ENCODE measurements at places on chromosomes 7 and 10.

GRCh38 chr7:98617960-98618418, 904 bp downstream of the NPTX2 start:
- no peak for DNase-seq

DNA sequence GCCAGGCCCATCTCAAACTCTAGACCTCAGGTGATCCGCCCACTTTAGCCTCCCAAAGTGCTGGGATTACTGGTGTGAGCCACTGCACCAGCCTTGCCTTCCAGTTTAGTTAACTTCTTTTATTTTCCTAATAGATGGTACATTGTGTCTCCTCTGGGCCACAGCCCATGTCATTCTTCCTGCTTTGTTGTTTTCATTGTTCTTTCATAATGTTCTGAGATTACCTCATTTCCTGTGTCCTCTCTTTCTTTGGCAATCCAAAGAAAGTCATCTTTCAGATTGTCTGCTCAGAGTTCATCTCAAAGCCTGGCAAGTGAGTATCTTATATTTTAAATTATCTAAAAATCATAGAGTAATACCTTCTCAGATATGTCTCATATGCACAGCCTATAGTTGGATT, at the start of gene OLAH:
OLAH (plus strand) TSS at position 270 of the 400 bp plus-strand sequence. CDS start 3,346 bp downstream, outside the sequence.
- no peak for DNase-seq

DNA sequence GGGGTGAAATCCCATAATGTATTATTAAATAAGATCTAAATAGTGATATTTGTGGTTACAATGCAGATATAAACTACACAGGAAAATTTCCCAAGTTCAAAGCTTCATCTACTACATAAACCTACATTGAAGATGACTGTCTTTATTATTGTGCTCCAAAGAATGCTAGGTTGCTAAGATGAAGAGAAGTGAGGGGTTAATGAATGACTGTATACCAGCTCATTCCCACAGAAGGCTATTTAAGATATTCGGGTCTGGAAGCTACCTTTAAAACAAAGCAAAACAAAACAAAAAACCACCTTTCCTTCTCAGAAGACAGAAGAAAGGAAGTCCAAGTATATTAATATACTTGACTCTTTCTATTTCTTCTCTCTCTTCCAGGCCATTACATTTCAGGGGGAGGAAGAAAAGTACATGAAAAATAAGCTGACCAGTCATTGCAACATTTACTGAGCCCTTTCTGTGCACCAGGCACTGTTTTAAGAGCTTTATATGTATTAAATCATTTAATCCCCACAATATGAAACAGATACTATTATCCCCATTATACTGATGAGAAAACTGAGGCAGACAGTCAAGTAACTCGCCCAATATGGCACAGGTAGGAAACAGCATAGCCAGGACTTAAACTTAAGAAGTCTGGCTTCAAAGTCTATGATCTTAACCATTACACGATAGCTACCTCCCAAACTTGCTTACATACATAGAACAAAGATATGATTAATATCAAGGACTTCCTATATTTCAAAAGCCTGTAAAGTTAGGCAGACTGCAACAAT, 48.1 kb downstream of the TNPO3 start:
- DNase-seq = no peak

DNA sequence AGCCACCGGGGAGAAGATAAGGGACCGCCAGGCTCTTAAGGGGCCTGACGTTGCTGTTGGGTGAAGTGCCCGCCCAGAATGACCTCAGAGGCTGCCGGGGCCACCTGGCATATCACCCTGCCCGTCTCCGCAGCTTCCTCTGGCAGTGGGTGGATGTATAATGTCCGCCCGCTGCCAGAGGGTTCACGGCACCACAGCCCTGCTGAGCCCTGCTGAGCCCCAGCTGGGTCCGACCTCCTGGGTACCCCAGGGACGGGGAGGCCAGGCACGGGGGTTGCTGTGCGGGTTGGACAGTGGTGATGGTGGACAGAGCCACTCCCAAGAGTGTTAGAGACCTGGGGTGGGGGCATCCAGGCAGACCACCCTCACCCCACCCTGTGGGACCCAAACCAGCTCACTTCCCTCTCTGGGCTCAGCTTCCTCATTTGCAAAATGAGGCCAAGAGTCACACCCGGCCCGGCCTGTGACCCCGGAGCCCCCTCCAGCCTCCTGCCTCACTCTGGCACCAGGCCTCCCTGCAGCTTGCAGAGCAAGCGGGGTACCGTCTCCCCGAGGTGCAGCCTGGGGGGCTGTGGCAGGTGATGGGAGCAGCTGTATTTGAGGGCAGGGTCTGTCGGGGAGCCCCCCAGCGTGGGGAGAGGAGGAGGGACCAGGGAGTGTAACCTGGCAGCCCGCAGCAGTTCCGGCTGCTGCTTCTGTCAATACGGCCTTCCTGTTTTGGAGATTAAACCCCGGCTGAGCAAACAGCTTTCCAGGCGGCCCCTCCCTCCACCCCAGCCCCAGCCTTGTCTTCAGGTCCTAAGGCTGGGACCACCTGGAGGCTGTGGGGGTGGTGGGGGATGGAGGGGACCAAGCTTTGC, 8.4 kb upstream of the LFNG start:
- peak; percentile 56 for DNase-seq

GRCh38 chr7:105286441-105286840, 102.3 kb downstream of the SRPK2 start:
- no peak for DNase-seq

- no peak for DNase-seq
Observed at GRCh38 chr7:49295146-49295545, 370.8 kb downstream of the CDC14C start.

DNA sequence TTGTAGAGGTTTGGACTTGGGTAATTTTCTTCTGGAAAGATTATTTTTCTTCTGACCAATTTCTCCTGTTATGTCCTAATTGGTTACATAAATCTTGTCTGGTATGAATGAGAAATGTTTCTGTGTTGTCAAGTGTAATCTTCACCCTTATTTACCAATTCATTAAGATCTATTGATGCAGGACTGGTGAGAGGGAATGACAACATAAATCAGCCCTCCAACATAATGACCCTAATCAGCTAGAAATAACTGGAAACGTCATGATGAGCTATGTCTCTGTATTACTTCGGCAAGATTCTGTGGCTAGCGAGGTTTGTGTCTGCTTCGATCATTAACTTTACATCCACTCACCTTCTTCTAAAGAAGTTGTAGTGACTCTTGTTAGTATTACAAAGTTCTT, 3.5 kb downstream of the FOXP2 start:
- no peak for DNase-seq

DNA sequence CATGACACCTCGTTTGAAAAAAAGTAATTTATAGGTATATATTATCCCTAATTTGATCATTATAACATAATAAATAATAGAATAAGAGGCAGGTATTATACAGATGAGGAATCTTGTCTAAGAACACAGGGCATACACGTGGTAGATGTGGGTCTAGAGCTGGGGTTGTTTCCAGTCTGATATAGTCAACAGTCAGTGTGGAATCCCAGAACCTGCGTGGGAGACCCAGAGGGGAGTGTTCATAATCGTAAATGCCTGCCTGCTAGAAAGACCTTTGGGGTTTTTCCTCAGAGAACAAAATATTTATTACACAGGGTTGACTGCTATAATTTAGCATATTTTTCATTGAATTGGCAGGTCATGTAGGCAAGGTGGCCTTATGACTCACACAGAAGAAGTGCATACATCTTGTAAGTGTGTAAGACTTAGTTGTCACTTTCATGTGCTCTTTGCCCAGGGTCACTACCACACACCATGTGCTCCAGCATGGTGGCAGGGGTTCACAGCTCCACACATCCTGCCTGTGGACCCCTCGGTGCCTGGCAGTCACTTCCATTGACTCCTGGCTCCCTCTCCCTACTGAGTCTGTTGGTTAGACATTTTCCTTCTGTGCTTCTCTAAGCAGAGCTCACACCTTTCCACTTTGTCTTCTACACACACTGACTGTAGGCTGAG, 94.9 kb upstream of the IKZF1 start:
- DNase-seq = no peak

DNA sequence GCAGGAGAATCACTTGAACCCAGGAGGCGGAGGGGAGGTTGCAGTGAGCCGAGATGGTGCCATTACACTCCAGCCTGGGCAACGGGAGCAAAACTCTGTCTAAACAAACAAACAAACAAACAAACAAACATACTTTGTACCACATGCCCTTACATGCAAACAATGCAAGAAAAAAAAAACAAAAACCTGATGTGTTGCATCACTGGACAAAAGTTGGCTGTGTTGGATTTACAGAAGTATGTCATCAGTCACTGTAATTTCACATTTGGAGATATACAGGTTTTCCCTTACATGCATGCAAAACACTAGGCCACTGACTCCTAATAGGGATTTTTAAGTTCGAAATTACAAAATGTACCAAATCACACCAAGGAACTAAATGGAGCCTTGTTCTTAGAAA, 138.5 kb downstream of the SRPK2 start:
- no peak for DNase-seq

GRCh38 chr10:27635290-27635689, 110.3 kb downstream of the MKX start:
- DNase-seq = no peak

DNA sequence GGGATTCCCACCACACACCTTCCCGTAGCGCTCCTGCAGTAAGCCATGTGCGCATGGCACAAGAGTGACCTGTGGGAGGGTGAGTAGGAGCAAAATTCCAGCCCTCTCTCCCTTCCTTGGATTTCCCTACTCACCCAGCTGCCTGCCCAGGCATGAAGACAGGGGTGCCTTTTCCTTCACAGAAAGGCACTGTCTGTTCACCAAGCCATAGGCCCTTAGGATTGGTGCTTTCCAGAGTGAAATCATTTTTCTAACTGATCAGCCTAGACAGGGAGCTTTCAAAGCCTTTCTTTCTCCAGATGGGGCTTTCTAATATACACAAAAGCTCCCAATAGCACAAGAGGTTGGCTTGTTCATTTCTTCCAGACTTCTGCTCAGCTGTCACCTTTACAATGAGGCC, 79.7 kb downstream of the CTTNBP2 start:
- DNase-seq = no peak

- no peak for DNase-seq
Observed at GRCh38 chr10:114908896-114909295, 29.1 kb upstream of the TRUB1 start.

DNA sequence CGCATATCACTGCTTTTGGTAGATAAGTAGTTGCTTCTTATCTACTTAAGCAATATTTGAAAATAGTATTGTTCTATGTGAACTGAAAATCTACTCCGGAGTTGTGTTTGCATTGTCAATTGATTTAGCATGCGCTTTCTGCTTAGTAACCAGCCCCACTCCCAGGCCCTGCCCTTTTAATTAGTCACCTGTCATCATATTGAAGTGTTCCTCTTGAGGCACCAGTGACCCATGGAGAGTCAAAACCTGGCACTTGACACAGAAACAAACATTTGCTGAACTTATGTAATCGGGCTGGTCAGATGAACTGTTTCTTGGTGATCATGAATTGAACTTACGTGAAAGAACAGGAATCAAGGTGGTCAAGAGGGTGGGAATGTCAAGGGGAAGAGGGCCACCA, 27.8 kb upstream of the CDHR3 start:
- DNase-seq = no peak

GRCh38 chr10:51846856-51847506, 147.6 kb upstream of the CSTF2T start:
- DNase-seq = no peak

DNA sequence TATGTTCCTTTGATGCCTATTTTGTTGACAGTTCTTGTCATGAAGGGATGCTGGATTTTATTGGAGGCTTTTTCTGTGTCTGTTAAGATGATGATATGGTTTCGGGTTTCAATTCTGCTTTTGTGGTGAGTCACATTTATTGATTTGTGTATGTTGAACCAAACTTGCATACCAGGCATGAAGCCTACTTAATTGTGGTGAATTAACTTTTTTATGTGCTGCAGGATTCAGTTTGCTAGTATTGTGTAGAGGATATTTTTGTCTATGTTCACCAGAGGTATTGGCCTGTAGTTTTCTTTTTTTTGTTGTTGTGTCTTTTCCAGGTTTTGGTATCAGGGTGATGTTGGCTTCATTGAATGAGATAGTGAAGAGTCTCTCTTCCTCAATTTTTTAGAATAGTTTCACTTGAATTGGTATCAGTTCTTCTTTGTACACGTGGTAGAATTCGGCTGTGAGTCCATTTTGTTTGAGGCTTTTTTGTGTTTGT, 345.9 kb downstream of the KIF20B start:
- no peak for DNase-seq

- DNase-seq = no peak
Observed at GRCh38 chr10:79038841-79039201, 29.9 kb upstream of the ZMIZ1 start.

DNA sequence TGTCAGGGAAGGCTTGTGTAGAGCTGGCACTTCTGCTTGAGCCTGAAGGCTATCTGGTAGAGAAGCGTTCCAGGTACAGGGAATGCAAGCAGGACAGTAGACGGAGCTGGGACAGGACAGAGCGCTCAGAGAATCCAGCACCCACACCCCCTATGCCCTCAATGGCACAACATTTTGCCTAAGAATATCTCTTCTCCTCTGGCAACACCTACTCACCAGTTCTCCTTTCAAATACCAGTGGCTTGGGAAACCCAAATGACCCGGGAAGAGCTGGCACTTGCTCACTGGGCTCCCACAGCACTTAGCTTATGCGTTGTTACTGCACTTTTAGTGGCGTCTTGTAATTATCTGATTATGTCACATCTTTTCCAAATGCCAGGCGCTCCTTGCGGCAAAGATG, 118.6 kb downstream of the RNF216 start:
- DNase-seq = no peak

DNA sequence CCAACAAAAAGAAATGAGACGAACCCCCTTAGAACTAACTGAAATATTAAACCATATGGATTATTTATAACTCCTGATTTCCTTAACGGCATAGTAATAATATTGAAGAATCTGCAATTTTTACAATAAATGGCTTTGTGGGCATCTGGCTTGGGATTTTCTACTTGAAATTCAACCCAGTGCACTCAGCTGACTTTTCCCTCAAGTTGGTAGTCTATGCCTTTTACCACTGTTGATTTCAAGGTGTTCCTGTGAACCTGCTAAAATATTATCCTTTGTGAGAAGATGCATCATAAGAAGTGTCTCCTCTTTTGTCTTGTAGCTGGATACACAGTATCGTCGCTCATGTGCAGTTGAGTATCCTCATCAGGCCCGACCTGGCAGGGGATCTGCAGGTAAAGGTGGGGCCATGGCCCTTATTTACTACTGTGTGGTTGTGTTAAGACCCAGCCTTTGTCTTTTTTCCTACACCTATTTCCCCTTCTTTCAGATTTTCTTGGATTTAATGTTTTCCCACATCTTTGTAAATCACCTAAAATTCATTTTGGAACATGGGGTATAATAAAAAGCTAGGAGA, 8.0 kb downstream of the DNAJC9 start:
- DNase-seq = no peak

DNA sequence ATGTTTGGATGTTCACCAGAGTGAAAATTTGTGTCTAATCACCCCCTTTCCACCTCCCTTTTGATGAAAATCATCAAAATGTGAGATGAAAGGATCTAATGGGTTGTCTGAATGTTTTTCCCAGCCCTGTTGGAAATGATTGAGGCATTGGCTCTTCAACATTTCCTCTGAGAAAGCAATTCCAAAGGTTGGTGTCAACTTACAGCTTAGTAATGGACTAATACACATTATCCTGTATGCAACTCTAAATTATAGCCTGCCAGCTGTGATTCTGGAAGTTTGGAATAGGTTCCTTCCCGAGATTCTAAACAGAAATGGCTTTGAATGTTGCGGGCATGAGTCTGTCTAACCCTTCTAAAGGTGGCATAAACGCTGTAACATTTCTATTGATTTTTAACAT, 152.9 kb downstream of the DYNC1I1 start:
- DNase-seq = no peak

GRCh38 chr7:7867846-7868571, 100.6 kb upstream of the GLCCI1 start:
- DNase-seq = no peak
